Activated effector memory CD4-positive, alpha-beta T cell treated with anti-CD3 and anti-CD28 coated beads, Interleukin-2, amount 50 U/mL, for 16 hours (primary cell): ENCODE measurements at places on chromosomes 4 and X.

- DNase-seq, result no peak
Observed at GRCh38 chr4:45453258-45453853, 670.5 kb downstream of the GABRG1 start.

DNA sequence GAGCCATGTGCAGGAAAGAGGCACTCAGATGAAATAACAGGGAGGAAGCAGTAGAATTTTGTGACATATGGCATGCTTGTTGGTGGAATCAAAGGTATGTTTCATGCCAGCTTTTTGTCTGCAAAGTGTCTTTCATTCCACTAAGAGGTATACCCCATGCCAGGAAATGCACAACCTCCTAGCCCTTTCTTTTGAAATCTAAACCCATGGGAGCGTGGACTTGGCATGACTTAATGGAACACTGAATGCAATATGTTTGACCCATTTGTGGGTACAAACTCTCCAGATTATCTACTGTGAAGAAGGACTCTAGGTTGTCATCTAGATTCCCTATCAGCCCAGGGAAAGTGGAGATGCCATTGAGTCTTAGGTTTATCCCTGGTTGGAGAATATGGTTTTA, 338.3 kb upstream of the TEX13C start:
- no peak for DNase-seq

DNA sequence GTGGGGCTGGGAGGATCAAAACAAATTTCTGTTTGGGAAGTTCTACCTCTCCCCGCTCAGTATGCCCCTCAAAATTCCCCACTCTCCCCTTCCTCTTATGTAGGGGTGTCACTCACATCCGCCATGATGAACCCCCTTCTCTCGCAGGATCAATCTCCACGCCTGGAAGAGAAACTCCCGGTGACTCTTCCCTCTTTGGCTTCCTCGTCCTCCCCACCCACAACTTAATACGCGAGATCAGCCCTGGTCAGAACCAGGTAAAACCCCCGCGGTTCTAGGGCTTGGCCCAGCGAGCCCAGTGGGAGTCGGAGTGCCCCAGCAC, 427 bp downstream of the LAMTOR3 start:
- no peak for DNase-seq

GRCh38 chr4:41866799-41867677, 68.2 kb upstream of the TMEM33 start:
- no peak for DNase-seq

DNA sequence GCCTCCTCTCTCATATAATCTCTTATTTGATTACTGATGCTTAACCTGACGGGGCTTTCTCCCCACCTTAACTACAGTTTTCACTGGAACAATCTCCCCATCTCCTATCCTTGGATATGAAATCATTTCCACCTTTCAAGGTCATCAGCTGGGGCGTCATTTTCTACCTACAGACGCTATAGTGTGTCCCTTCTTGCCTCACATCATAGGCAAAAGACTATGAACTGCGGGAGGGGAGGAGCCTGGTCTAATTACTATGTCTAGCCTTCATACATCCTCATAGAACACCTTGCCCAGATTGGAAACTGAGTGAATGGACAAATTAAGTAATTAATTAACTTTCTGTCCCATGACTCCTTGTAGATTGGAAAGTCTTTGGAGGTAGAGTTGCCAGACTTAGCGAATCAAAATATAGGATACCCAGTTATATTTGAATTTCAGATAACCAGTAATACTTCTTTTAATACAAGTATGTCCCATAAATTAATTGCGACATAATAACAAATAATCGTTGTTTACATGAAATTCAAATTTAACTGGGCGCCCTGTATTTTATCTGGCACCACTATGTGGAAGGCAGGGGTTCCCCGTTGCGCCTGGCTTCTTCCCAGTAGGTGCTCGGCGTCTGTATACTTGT, 752 bp upstream of the ATP6AP2 start:
- DNase-seq, result no peak

DNA sequence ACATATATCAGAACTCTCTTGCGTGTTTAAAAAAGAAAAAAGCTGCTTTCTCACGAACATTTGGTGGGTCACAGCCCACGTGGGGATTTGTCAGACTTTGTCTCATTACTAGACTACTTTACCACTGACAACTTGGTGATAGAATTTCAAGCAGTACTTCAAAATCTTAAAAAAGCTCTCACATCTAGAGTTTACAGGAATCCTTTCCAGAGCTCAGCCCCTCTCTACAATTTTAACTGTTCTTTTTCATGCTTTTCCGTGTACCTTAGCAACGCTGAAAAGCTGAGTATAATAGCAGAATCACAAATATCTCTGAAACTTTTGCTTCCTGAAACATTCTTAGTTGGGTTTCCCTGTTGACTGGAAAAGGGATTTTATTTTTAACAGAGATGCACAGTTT, 50.2 kb downstream of the SMAD1 start:
- no peak for DNase-seq
